ENCODE measurements at places on chromosomes 3 and 15.

- DNase-seq, result no peak
These were observed 1.4 kb downstream of the PTPRG start for GRCh38 chr3:61562721-61563312.

- DNase-seq, result no peak
These were observed 67.2 kb downstream of the ST6GAL1 start for GRCh38 chr3:186997473-186997939.

DNA sequence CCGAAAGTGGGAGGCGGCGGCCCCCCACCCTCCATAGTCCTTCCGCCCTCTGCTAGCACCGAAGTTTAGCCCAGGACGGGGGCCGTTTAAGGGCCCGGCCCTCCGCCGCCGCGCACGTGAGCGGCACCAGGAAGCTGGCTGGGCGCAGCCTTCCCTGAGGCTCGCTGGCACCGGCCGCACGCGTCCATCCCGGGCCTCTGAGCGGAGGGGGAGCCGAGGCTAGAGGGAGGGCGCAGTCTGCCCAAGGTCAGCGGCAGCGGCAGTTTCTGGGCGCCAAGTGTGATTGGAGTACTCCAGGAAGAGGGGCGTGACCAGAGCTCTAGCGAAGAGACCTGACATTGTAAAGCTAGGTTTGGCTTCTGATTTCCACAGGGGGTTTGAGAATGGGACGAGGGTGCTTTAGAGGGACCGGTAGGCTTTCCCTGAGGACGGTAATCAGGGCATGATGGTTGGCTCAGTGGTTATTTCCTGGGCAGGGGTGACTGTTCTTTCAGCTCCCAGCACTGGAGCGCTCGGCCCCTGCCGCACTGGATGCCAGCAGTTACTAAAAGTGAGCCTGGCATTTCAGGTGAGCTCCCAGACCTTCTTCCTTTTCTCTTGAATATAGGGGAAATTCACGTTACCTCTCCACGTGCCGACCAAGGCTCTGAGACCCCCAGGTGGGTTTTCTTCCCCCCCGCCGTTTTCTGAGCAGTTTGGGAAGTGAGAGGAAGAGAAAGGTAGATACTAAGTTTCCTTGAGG is 853 bp downstream of the TEX264 start:
- DNase-seq, result no peak

DNA sequence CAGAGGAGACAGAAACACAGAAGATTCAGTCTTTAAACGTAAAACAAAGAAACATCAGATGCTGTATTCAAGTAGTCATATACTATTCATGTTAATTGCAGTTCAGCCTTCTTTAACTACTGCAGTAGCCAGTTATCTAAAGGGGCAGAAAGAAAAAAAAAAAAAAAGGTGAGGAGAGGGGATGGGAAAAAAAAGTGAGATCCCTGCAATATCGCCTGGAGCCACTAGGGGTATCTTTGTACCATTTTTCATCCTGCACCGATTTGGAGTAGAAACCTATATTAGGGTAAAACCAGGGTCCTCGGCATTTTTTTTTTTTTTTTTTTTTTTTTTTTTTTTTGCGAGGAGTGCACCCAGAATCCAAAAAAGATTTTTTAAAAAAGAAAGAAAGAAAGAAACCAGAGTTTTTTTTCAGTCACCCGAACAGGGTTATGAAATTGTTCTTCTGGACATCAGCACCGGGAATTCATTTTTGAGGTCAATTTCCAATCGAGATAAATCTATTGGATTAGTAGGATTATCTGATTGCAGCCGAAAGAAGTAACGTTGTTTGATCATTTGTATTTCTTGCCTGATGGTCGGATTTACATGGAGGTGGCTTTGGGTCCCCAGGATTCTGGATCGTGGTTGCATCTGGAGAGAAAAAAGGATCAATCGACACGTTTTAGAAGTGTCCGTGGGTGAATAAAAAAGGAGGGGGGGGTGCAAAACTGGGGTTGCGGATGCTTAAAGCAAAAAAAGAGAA is 186.7 kb downstream of the NLGN1 start:
- DNase-seq, result no peak

DNA sequence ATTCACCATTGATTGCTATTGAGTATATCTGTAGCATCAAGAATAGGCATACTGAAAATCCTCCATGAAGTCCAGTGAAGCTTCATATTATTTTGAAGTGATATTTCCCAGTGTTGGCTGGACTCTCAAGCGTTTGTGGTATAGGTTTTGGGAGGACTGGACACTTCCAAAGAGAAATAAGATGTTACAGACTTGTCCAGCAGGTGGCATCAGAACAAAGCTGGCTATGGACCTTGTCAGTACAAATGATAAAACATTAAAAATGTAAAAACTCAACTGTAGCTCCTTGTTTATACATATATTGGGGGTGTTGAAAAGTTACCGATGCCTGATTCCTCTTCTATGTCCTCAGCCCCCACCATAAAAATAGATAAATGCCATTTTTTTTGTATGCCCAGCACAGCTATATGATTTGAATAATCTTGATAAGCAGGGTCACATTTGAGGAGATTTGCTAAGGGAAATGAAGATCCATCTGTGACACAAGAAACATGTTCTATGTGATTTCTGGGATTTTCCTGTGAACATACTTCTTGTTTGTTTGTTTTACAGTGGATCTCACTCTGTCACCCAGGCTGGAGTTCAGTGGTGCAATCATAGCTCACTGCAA is 54.5 kb upstream of the GOLGA6B start:
- no peak for DNase-seq

GRCh38 chr3:14587740-14588360 is 47.7 kb upstream of the GRIP2 start:
- no peak for DNase-seq

- no peak for DNase-seq
These were observed 35.6 kb downstream of the SNAPC5 start for GRCh38 chr15:66461917-66462316.

DNA sequence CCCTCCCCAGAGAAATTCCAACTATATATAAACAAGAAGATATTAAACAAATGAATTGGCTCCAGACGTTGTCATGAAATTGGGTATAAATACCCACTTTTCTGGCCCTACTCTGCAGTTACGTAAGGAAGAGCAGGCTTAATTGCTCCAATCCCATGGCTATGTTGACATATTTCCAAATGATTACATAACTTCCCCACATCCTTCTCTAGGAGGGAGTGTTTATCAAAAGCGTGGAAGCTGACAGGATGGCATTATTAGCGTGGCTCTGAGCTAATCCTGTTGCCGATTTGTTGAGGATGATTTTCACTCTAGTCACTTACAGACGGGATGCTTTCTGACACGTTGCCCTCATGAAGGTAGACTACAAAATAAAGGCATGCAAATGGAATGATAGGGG is 347.5 kb upstream of the TMCO5A start:
- no peak for DNase-seq

GRCh38 chr3:15631426-15632211 is 30.1 kb downstream of the BTD start:
- no peak for DNase-seq

DNA sequence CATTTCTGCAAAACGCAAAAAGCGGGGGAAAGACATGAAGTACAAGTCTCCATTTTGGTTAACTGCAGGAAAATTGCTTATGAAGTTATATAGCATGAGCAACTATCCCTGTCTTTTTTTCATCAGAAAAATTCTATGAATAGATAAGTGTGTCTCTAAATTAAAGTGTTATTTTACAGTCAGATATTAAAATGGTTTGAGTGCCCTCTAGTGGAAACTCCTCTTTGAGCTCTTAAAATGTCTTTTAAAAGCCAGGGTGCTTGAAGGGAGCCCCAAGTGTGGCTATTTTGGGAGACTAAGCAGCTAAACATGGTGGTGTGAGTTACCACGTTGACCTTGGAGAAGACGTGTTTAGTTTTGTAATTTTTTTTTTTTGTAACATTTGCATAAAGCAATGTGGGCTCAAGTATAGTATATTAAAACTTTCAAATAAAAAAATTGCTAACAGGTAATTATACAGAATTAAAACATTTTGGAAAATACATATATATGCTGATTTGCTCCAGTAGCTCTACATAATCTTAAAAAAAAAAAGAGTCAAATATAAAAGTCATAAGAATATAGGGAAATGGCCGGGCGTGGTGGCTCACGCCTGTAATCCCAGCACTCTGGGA is 77.2 kb downstream of the PPP2R3A start:
- DNase-seq, result no peak

- no peak for DNase-seq
These were observed 709.4 kb downstream of the ZNF385D start for GRCh38 chr3:21041621-21042020.

DNA sequence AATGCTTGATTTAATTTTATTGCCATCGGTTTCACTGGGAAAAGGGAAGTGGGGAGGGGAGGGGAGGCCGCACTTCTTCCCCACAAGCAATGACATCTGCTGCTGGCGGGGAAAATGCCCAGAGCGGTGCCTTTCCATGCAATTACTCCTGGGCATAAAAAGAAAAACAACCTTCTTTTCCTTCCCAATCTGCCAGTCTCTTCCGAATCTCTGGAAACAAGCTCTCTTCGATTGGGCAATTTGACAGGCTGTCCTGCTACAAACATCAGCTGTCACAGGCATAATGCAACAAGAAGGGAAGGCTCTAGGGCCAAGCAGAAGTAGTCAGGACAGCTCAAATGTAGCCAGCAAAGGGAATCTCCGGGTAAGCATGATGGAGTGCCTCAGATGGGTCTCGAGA is 93.4 kb upstream of the STRIT1 start:
- DNase-seq, result no peak

GRCh38 chr15:84955089-84955848 is 26.4 kb upstream of the PDE8A start:
- DNase-seq, result no peak

- no peak for DNase-seq
These were observed 339.2 kb upstream of the ONECUT1 start for GRCh38 chr15:53129121-53129904.

GRCh38 chr15:95693917-95694316 is 636.6 kb upstream of the NR2F2 start:
- DNase-seq, result no peak

All from activated CD4-positive, CD25-positive, alpha-beta regulatory T cell treated with anti-CD3 and anti-CD28 coated beads, Interleukin-2, amount 50 U/mL, for 72 hours (primary cell).